Osteocyte (in vitro differentiated cells): ENCODE measurements at places on chromosomes 6 and 20. TPM values are rescaled to one million over a fixed set of nuclear protein-coding genes. Genes with fewer than 3 reads are reported as not detected.
A peak's percentile ranks its signal among the peaks of the same experiment; 100 is the strongest.

The ZC2HC1B gene
- total RNA-seq: not detected in 2 replicates

DNA sequence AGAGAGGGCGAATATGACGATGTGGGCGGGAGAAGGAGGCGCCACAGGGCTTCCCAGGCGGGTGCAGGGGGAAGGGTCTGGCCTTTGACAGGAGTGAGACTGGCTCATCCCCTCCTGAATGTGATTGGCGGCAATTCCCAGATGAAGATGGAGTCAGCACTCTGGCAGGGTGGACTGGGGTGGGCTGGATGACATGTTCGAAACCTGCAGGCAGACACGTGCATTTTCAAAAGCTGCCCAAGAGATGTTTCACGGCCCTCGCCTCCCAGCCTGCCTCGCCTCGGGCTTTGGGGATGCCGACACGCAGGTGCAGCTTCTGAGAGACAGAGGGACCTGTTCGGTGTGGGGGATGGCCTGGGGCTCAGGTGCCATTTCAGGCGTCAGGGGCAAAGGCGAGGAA is 66.8 kb upstream of the AFDN start:
- H3K4me1 ChIP-seq: peaks cover 19% of the 10 kb centered on the region
- H3K27ac ChIP-seq: no peak overlapping the region
- H3K4me3 ChIP-seq: no peak overlapping the region
- no peak for DNase-seq

DNA sequence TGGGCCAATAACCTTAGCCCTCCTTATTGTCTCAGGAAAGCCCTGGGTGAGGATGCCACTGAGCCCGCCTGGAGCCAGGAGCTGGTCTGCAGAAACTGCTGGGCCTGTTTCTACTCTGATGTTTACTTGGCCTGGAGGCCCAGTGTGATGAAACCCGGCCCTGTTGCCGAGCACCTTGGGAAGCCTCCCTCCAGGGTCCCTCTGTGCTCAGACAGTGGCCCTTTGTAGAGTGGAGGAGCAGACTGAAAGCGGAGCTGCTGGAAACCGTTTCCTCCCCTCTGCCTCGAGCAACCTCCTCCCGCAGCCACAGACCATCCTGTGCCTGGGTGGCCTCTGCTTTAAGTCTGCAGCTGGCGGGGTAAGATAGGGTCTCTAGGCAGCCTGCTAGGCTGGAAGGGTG is 84.1 kb upstream of the EPB41L1 start:
- H3K27me3 ChIP-seq: peaks cover 9% of the 10 kb centered on the region

DNA sequence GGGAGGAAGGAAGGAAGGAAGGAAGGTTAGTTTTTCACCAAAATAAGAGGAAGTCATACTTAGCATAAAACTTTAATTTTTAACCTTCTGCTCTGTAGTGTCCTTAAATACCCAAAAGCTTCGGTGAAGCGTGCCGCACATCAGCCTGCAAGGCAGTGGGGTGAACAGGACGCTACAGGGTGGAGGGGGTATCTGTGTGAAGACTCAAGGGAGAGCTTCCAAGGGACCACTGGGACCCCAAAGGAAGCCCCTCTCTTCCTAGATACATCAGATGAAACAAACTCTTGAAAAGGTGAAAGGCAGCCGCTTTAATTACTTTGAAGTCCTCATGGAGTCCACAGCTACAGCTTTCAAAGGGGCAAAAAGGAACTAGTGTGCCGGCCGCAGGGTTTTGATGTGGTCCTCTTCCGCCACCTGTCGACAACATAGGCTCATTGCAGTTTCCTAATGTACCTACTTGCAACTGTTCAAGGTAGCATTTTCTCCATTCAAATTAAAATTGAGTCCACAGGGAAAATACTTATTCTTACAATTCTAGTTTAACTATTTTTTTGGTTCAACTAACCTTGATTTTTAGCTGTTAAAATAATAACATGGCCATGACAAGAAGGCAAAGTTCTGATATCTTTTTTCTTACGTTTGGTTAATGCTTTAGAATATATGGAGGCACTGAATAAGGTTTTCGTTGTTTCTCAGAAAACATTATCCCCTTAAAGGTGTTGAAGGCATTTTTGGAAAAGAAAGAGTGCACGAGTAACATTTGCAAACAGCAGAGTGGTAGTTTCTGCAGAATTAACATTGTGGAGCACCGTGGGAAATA is 135.0 kb upstream of the RIPOR2 start:
- H3K27me3 ChIP-seq: no peaks in the 10 kb centered on the region
- peak overlapping the region; percentile 16 for H3K27ac ChIP-seq
- peaks cover 34% of the 10 kb centered on the region for H3K4me1 ChIP-seq
- no peaks in the 10 kb centered on the region for H3K36me3 ChIP-seq
- H3K4me3 ChIP-seq: peak overlapping the region; percentile 29

GRCh38 chr6:15872241-15873103 is 209.6 kb upstream of the DTNBP1 start:
- no peak for DNase-seq
- H3K36me3 ChIP-seq: no peaks in the 10 kb centered on the region
- peaks cover 29% of the 10 kb centered on the region for H3K4me1 ChIP-seq

- no peaks in the 10 kb centered on the region for H3K36me3 ChIP-seq
- DNase-seq: no peak
- H3K4me3 ChIP-seq: no peak overlapping the region
- H3K4me1 ChIP-seq: no peaks in the 10 kb centered on the region
- no peaks in the 10 kb centered on the region for H3K27me3 ChIP-seq
Measured at GRCh38 chr6:88599571-88599970, 363.8 kb downstream of the RNGTT start.

GRCh38 chr20:46347841-46348803 is 39.8 kb upstream of the CDH22 start:
- no peak overlapping the region for H3K4me3 ChIP-seq
- peaks cover 7% of the 10 kb centered on the region for H3K27me3 ChIP-seq
- H3K4me1 ChIP-seq: peaks cover 29% of the 10 kb centered on the region
- H3K27ac ChIP-seq: no peak overlapping the region
- no peak for DNase-seq
